IPS DF 6.9 (cell line): ENCODE measurements at places on chromosomes 11 and 22.

- no peak for DNase-seq
These were observed 265.7 kb downstream of the OR4C45 start for GRCh38 chr11:50298182-50298988.

DNA sequence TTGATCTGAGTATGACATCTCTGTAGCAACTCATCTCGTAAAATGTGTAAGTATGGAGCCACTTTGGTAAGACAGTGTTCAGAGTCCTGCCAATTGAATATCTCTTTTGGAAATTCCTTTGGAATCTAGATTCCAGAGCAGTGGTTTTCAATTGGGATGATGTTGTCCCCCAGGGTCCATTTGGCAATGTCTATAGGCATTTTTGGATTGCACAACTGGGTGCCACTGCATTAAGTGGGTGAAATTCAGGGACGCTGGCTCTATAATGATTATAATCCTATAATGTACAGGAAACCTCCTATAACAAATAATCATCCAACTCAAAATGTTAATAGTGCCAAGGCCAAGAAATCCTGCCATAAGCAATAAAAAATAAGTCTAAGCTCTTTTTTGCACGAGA is 404.8 kb upstream of the RAG2 start:
- DNase-seq = no peak

DNA sequence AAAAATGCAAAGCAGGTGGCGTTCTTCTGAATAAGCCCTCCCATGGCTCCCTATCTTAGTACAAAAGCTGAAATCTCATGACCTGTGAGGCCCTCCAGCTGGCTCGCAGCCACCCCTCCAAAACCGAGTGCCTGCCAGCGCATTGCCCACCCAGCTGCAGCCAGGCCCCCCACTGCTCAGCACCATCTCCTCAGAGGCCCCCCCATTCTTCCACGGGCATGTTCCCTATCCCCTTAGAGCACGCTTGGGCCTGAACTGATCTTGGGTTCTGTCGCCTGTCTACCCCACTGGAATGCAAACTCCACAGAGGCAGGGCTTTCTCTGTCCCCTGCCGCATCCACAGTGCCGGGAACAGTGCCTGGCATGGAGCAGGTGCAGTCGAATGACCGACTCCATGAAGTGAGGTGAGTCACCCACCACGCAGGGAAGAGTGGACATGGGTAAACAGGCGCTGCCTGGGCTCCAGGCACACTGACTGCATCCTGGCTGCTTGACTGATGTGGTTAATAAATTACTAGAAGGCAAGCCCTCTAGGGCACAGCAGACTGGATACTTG is 11.3 kb upstream of the EFCAB6 start:
- DNase-seq = no peak

DNA sequence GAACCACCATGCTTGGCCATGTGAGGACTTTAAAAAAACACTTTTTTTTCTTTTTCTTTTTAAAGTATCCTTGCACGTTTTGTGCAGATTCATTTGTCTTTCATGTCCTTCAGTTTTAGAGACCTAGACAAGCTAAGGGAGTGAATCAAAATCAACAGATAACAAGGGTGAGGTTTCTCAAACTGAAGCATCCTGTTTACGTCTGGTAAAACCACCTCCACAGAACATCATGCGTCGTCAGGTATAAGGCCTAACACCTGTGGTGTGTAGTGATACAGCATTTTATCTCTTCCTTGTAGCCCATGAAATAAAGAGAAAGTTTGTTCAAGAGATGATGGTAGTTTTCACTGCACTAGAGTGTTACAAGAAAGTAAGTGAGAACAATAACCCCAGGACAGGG is 26.3 kb upstream of the CSF2RB start:
- no peak for DNase-seq

DNA sequence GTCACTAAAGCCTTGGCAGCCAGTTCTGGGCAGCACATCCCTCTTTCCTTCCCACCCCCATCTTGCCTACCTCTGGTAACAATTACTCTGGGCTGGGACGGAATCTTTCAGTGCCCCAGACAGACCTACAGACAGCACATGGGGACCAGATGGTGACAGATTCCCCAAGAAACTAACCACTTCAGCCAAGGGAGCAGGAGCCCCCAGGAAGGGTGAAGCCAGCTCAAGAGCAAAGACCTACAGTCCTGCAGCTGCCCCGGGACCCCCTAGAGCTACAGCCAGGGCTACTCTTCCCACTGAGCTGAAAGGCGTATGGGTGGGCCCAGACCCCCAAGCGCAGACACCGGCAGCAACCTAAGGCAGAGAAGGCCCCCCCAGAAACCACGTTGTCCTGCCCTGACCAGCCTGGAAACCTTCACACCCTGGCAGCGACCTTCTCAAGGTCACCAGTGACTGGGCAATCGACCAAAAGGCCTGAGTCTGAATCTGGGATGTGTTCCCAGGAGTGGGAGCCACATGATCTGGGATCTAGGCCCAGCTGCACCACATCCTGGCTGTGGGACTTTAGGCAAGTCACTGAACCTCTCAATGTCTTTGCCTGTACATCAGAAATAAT is 65.8 kb downstream of the LRRC32 start:
- DNase-seq = no peak

DNA sequence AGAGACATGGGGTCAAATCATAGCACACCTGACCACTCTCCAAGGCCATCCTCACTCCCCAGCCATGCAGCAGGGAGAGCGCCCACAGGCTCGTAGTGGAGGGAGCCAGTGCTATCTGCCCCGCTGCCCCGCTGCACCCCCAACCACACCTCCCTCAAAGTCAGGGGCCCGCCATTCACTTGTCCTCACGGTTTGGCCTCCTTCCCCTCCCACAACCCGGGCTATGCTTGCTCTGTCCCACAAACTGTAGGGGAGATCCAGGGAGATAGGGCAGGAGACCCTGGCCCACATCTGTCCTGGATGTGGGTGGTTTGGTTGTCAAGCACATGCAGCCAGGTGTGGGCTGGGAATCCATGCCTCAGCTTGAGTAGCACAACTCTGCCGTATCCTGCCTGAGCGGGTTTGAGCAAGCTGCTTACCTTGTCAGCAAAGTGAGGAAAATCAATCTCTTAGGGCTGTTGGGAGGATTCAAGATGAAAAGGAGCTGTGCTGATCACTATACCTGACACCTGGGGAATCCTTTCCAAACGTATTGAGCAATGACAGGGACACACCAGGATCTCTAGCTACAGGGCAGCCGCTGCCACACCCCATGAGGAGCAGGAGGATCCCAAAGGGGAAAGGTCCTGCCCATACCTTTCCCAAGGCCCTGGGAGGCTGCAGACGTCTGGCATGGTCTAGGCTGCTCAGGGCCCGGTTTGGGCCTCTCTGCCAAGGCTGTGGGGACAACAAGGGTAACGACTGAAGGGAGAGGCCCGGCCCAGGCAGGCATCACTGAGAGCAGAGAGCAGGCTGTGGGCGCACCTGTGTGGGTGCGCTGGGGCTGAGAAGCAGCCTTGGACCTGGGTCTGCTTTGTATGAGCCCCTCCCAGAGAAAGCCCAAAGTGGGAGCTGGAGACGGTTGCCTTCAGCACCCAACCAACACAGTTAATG is 23.3 kb downstream of the KCNJ5 start:
- DNase-seq = no peak

DNA sequence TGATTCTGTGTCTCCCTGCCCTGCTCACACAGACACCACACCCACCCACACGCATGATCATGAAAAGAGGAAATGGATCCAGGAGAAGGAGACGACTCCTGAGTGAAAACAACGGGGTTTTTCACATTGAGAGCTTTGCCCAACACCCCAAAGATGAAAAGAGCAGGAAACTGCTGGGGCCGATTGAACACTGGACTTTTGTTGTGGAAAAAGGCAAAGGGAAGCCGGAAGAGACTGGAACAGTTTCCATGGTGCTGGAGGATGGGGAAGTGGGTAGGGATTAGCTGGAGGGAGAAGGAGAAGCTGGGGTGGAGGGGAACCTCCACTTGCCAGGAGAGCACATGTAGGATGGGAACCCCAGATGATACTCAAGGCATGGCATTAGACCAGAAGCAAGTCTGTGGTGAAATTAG is 5.2 kb upstream of the SLC43A3 start:
- DNase-seq = no peak

DNA sequence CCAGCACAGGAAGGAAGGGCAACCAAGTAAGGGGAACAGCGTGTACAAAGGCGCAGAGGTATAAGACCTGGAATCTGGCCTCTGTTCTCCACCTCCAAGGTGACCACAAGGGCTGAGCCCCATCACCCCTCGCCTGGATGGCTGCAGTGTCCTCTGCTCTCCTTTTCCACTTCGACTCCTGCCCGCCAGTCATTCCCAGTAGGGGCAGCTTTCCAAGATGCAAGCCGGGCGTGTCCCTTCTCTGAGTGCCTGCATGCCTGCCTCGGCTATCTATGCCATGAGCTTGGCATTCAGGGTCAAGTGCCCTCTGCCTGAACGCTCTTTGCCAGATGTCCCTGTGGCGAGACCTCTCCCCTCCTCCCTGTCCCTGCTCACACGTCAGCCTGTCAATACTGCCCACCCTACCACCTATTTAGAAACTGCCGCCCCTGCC is 17.0 kb downstream of the FADS3 start:
- no peak for DNase-seq

- DNase-seq = no peak
These were observed 41.5 kb upstream of the BID start for GRCh38 chr22:17815703-17816254.

DNA sequence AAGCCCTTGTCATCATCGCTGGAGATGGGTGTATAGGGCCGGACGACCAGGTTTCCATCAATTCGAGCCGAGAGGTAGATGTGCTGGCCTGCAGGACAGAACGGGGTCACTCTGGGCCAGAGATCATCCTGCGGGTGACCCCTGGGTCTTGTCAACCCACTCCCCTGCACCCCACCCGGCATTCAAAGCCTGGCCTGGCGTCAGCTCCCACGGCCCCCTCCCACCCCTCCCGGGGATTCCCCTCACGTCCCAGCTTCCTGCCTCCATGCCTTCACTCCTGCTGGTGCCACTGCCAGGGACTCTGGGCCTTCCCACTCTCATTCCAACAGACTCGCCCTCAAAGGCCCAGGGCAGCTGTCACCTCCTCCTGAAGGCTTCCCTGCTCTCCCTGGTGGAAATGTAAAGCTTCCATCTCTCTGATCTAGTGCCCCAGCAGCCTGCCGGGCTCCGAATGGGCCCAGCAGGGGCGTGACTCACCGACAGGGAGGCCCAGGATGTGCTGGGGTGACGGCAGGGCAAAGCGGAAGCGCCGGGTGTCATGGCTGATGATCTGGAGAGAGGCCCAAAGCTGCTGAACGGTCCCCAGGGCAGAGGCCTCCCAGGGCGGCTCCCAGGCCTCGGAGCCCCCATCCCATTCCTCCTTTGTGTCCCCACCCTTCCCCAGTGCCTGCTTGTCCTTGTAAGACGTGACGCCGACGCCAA is 9.3 kb downstream of the ATP5MGL start:
- no peak for DNase-seq

DNA sequence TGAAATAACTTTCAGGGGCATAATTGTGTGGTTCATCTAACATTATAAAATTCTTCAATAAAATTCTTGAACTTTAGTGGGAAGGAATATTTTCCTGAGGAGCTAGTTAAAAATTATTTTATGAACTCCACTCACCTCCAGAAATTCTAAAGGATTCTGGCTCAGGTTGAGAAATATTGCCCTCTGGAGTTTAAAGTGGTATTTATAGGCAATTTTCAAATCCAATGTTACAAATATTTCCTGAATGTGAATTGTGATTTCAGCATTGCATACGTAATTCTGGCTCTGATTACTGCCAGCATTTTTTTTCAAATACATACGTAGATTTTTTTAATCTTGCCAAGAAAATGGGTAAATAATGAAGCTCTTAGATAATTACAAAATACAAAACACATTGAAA is 598.2 kb upstream of the ANO3 start:
- no peak for DNase-seq

DNA sequence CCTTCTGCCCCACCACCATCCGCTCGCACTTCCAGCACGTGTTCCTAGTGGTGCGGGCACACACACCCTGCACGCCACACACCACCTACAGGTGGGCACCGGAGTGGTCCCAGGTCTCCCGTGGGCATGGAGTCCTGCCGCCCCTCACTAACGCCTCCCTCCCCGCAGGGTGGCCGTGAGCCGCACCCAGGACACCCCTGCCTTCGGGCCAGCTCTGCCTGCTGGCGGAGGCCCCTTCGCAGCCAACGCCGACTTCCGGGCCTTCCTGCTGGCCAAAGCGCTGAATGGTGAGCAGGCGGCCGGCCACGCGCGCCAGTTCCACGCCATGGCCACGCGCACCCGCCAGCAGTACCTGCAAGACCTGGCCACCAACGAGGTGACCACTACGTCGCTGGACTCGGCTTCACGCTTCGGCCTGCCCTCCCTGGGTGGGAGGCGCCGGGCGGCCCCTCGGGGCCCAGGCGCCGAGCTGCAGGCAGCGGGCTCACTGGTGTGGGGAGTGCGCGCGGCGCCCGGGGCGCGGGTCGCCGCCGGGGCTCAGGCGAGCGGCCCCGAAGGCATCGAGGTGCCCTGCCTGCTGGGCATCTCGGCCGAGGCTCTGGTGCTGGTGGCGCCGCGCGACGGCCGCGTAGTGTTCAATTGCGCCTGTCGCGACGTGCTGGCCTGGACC is 8.5 kb downstream of the SIPA1 start:
- no peak for DNase-seq

DNA sequence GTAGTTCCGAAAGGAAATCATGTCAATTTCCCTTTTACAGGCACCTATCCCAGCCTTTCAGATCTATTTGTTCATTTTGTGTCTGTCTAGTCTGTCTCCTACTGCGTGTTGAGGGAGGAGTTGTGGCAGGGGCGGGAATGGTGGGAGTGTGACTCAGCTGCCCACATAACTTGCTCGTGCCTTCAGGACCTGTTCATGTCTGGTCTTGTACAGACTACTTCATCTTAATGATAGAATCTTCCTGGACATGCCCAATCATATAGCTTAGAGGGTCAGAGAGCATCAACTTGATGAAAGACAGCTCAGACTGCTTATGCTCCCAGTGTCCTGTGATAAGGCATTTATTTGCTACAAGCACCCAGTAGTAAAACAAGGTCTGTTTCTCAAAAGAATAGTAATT is 61.0 kb upstream of the BIRC3 start:
- no peak for DNase-seq

- no peak for DNase-seq
These were observed 1.1 kb downstream of the CREB3L1 start for GRCh38 chr11:46278387-46279125.

- no peak for DNase-seq
These were observed 4.5 kb upstream of the BCL9L start for GRCh38 chr11:118930094-118930712.

DNA sequence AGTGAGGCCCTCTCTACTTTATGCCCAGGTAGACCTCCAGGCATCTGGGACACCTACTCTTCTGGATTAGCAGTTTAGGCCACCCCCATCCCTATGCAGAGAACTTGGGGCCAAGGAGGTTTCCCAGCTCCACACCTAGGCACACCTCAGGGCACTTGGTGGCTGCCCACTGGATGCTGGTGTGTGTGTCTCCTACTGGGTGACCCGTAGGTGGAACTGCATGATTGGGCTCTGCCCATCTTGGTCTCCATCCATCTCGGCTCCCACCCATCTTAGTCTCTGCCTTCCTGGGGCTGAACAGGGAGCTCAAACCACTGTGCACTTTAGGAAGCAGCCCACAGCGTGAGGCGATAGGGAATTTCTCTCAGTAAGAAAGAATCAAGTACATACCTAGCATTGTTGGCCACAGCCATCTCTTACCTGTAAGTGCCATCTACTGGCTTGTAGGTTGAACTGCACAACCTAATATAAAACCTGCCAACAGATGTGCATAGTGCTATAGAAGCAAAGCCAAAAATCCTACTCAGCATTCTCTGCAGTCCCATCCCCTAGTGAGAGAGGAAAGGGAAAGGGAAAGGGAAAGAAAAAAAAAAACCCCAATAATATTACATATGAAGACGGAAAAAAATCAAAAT is 61.6 kb upstream of the PTPN5 start:
- no peak for DNase-seq
